ENCODE measurements at places on chromosomes 1 and 21.

- DNase-seq = no peak
These were observed 16.2 kb downstream of the LAPTM5 start for GRCh38 chr1:30741239-30741894.

DNA sequence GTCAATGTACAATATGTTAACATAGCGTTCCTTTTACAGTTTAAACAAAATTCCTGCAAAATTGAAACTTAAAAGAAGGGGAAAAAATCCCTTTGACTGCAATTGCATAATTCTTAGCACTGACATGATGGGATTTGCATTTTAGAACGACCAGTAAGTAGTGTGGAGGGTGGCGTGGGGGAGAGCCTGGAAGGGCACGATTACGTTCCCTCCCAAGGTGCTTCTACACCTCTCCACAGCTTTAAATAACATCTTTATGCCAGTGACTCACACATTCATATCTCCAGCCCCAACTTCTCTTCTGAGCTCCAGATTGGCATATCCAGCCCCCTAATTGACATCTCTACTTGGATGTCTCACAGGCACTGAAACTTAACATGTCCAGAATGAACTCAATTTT lies 64.3 kb downstream of the OLFML3 start:
- no peak for DNase-seq

DNA sequence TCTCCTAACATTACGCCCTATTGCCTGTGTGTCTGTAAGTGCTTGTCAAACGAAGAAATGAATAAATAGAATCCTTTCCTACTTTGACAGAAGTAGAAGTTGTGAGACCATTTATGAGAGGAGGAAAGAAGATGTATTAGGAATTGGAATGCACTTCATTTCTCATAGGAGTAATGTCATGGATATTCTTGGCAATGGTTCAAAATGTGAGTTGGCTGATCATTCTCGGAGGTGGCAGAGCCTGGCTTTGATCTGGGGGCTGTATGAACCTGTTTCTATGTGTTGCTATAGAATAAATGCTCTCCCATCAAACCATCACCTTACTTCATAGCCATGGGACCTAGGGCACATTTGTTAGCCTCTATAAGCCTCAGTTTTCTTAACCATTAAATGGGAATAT lies 10.1 kb upstream of the SERBP1 start:
- DNase-seq = no peak

GRCh38 chr1:66981679-66982078 lies 56.9 kb downstream of the MIER1 start:
- DNase-seq = no peak

DNA sequence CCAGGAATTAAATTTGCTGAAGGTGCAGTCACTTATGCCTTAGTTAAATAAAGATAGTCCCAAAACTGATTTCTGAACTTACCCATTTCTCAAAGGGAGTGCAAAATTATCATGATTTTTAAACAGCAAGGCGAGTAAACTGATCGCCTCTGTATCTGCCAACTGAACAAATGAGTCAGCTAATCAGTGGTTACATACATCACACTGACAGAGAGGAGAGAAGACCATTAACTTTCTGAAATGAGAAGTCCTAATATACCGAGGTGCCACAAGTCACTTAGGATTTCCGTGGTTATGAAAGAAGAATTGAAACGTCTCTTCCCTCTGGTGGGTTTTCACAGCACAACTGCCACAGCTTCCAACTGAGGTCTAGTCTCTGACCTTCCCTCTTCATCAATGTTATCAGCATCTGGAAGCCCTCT lies 400.7 kb downstream of the SMYD3 start:
- no peak for DNase-seq

- no peak for DNase-seq
These were observed 151.1 kb downstream of the PCNX2 start for GRCh38 chr1:233144434-233144833.

DNA sequence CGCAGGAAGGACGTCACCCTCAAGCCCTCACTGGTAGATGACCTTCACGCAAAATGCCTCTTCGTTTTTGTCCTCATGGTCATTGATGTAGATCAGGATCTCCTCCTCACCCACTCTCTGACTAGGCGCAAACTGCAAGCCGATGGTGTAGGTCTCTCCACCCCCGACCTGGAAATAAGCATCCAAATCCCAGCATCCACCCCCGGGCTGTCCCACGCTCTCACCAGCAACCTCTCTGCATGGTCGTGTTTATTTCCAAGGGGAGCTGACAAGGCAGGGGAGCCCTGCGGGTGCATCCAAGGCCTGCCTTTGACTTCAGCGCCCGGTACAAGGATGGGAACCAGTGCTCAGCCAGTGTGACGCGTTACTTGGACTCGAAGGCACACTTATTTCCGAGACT lies 129.0 kb downstream of the NPHP4 start:
- no peak for DNase-seq

DNA sequence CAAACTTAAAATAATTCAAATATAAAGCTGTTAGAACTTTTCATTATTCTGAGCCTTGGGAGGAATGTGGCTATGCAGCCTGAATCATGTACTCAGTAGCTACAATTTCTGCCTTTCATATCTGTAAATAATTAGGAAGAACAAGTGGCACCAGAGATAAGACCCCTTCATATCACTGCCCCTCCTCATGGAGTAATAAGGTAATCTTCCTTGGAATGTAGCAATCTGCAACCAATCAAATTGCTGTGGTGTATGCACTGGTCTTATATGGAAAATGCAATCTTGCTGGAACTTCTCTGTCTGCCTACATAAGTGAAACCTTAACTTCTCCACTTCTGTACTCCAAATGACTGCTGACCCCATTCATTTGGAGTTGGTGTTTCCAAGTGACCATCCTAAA lies 104.4 kb upstream of the VANGL1 start:
- DNase-seq = no peak

GRCh38 chr21:43681650-43682049 lies 22.3 kb downstream of the RRP1B start:
- no peak for DNase-seq

DNA sequence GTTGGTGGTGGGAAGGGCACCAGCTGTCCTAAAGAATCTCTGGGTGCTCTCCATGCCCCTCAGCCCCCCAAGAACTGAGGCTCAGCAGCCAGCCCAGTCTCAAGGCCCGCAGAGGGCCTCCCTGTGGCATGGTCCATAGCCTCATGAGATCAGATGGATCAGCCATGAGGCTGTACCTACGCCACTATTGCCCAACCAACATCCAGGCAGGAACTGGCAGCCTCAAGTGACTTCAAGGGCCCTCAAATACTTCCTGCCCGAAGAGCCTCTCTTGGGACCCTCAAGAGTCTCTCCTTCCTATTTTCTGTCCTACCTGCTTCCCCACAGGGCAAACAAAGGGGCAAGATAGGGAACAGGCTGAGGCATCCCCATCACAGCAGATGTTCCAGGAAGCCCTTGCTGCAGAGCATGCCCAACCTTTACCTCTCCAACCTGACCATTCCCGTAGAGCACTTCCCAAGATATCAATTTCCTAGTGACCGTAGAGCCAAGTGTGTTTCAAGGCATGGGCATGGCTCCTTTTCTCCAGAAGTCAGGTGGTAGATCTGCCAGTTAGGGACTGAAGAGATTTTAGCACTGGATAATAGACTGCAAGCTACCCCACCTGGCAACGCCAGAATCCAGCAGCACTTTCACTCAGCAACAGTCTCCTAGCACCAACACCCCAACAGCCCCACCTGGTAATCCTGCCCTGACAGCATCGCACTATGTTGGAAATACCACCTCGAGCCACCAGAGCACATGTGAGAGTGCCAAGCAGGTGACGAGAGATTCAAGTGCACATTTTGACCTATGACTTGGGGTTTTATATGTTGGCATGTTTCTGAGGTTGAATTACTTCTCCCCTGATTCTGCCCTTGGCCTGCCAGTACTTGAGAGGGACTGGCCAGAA lies 13.7 kb upstream of the MFSD2A start:
- no peak for DNase-seq

GRCh38 chr1:114803001-114803400 lies 22.5 kb upstream of the SIKE1 start:
- DNase-seq = no peak

- DNase-seq = no peak
These were observed 9.8 kb downstream of the NPR1 start for GRCh38 chr1:153688276-153688675.

GRCh38 chr1:55155522-55155921 lies 59.6 kb downstream of the USP24 start:
- no peak for DNase-seq

- no peak for DNase-seq
These were observed 3.3 kb downstream of the CASZ1 start for GRCh38 chr1:10793129-10793651.

DNA sequence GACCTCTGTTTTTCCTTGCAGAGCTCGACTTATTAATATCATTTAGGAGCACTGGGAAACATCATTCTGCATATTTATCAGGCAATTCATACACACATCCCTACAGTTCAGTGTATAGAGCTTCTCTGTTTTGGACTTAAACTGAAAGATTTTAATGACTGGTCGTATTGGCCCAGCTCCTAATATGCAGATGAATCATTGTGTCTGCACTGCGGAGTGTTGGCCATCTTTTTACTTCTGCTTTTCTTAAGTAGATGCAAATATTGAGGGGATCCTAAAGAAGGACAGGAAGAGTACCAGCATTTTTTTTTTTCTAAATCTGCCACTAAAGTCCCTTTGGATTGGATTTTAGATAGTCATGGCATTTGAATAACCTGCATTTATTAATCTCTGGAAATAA lies 154.8 kb downstream of the BACH1 start:
- no peak for DNase-seq

DNA sequence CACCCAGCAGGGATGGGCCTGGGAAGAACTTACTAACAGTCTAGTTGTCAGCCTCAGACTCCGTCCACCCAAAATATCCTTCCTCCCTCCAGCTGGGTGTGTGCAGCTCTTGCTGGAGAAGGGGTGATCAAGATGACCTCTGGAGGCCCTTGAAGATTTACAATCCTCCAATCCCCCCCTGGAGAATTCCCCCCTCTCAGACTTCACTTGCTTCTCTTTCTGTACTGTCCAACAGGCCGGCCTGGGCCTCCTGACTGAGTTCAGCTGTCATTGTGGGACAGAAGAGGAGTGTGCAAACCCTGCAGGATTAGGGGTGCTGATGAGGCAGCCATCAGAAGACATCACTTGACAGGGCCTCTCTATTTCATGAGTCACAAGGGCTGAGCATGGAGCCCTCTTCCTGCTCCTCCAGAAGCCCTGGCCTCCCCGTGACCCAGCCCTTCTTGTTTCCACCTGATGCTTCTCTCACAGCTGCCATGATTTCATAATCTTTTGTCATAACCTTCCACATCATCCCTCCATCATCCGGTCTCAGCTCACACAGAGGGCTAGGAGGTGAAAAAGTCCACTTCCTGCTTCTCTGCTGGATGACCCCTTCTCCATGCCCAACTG lies 17.5 kb upstream of the IGFN1 start:
- no peak for DNase-seq

DNA sequence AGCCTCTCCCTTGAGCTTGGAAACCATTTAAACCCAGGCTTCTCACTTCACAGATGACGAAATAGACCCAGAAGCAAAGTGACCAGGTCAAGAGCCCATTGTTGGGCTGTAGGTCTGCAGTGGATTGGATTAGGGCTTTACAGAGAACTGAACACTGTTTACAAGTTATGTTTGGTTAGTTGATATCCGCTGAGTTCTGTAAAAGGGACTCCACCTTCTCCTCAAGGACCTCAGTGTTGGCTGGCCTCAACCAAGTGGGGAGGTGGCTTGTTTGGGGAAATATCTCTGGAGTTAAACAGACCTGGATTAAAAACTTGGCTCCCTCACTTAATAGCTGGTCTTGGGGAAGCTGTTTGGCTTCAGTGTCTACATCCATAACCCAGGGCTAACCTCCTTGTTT lies 88.1 kb downstream of the UCK2 start:
- DNase-seq = no peak

GRCh38 chr1:35553851-35554250 lies 3.4 kb downstream of the KIAA0319L start:
- no peak for DNase-seq

- no peak for DNase-seq
These were observed 31.2 kb upstream of the TMEM51 start for GRCh38 chr1:15122331-15122730.

GRCh38 chr1:21342961-21343838 lies 52.9 kb upstream of the ECE1 start:
- no peak for DNase-seq

GRCh38 chr1:111719135-111719534 lies 20.1 kb downstream of the INKA2 start:
- DNase-seq = no peak

GRCh38 chr1:13600762-13601453 lies 17.3 kb downstream of the PDPN start:
- no peak for DNase-seq

- no peak for DNase-seq
These were observed 54.6 kb upstream of the BTG3 start for GRCh38 chr21:17667256-17667655.

DNA sequence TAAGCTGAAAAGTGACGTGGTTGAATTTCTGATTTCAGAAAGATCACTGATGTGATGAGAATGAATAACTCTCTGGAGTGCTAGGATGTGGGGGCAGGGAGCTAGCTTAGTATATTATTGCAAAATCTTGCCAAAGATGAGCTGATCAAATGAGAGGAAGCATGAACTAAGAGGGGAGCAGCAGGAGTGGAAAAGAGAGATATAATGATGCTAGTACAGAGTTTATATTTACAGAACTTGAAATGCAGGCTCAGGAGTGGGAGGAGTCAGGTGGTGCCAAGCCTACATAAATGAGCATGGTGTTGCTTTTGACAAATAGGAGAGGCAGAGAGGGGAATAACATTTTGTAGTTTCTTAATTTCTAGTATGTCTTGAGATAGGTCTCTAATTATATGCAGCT lies 38.1 kb upstream of the NBL1 start:
- no peak for DNase-seq

- DNase-seq = no peak
These were observed 51.7 kb upstream of the MYOCOS start for GRCh38 chr1:171570295-171570694.

DNA sequence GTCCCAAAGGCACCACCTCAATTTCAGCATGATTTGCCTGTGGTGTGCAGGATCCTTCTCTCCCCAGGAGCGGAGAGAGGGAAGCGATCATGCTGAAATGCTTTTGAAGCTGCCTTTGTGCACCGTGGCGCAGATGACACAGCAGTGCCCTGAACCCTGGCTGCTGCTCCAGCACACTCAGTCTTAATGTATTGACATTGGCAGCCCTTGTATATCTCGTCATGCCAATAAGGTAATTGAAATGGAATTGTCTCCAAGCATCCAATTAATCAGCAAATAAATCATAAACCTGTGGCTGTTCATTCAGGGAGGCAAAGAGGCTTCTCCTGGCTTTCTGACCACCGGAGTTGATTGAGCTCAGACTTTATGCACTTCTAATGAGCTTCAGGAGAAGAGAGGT lies 139.8 kb downstream of the KAZN start:
- no peak for DNase-seq

GRCh38 chr1:182617014-182617429 lies 12.8 kb upstream of the RGS16 start:
- no peak for DNase-seq

All from GM19239 (cell line).